ENCODE measurements at places on chromosomes 13 and 19. TPM values are rescaled to one million over a fixed set of nuclear protein-coding genes. Genes with fewer than 3 reads are reported as not detected.

The GPC5 gene
- 2.7 TPM for polyA plus RNA-seq

The HIPK4 gene
- 0.09 TPM for polyA plus RNA-seq

The ZNF805 gene
- 6.7 TPM for polyA plus RNA-seq

The C19orf38 gene
- 2.1 TPM for polyA plus RNA-seq

The RUBCNL gene
- polyA plus RNA-seq = 2.3 TPM

The MAG gene
- 5.1 TPM for polyA plus RNA-seq

The MRPS31 gene
- polyA plus RNA-seq = 49.1 TPM

The HCN2 gene
- polyA plus RNA-seq = 0.30 TPM

- no peak for DNase-seq
Observed at GRCh38 chr19:35539314-35539713, 6.1 kb downstream of the GAPDHS start.

- DNase-seq = no peak
Observed at GRCh38 chr19:58338825-58339558, 12.2 kb downstream of the ZSCAN22 start.

DNA sequence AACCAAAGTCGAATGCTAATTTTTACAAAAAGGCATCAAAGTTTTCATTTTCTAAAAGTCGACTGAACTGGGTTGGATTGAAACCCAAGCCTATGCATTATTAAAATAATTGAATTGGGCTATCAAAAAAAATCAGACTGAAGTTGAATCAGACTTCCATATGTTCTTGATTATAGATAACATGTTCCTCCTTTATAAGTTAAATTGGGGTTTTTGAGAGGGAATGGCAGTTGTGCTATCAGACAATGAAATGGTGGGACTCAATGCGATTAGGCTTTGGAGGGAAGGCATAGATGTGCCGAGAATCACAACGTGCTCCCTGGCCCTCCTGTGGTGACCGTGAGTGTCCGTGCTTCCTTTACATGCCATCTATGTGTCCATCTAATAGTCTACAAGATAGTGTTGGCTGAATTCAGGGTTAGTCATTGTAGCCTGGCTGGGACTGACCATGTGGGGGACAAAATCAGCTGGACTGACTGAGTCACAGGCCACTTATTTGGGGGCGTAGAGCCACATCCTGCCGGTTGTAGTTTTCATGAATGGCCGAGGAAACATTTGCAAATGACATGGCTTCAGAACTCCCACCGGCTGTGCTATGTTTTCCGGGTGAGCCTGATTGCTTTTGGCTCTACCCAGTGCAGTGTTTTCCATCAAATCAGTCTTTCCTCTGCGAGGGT lies 37.1 kb upstream of the OLFM4 start:
- DNase-seq = no peak

DNA sequence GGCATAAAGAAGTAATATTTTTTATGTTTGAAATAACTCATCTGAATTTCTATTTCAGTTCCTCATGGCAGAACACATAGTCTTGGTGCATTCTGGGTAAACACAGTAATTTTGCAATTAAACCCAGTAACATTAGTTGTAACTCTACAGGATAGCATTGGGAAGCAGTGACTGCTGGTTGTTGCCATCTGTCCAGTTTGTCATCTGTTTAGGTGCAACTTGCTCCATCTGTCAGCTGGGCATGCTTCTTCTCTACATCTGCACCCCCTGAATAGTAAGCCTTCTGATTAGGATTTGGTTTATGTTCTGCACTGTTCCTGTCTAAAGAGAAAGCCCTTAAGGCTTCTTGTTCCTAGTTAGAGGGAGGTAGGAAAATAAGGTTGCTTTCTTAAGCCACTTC lies 63.5 kb upstream of the CSNK1A1L start:
- DNase-seq = no peak

- peak; percentile 99 for DNase-seq
Observed at GRCh38 chr13:48532506-48533499, at the start of gene RCBTB2. RCBTB2 (minus strand) TSS chr13:48533080; CDS start chr13:48521939, 11,141 bp downstream.

DNA sequence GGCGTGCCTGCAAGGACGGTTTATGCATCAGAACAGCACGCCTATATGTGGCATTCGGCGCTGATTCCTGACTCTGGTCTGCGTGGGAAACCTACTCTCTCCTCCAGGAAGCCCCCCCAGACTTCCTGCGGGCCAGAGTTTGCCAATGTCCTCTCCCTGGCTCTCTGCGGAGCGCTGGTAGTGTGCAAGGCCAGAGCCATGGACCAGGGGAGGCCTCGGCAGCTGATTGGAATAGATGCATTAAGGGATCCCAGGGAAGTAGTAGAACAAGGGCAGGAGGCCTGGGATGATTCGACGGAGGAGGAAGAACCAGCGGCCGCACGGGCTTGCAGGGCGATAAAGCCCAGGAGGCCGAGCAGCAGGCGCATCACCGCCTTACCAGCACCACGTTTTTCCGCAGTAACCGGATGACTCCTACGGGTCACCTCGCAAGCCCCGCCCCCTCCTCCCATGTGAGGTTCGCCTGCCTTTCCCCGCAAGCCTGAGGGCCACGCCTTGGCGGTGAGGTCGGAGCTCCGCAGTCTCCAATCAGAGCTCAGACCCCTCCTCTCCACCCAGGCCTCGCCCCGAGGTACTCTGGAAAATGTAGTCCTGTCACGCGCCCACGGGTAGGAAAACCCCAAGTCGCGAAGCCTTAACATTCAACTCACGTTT lies 5.0 kb downstream of the CLEC11A start:
- peak; percentile 85 for DNase-seq

GRCh38 chr13:100517135-100517534 lies 71.5 kb downstream of the GGACT start:
- no peak for DNase-seq

DNA sequence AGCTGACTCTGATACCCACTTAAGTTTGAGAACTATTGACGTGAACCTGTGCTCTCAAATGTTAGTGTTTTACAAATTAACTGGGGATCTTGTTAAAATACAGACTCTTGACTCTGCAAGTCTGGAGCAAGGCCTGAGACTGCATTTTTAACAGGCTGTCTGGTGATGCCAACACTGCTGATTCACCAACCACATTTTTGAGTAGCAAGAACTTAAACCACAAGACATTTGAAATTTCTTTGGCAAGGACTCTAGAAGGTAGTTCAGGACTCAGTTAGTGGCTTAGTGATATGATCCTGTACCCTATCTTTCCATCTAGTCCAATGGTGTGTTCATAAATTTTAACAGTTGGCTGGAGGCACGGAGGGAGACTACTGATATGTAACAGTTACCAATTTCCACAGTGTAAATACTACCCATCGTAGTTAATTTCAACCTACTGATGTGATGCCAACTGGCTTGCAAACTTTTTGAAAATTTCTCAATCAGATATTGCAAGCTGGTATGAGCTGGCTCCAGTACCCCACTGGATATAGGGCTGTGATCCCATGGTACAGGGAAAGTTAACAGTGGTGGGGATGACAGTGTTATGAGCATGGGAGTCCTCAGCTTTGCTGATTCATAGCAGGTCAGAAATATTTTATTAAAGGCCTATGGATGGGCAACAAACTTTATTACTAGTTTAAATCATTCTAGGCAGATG lies 255.1 kb downstream of the TBC1D4 start:
- DNase-seq = no peak

GRCh38 chr19:18046059-18046718 lies 38.2 kb downstream of the ARRDC2 start:
- DNase-seq = no peak

GRCh38 chr13:61144834-61145593 lies 270.6 kb downstream of the PCDH20 start:
- no peak for DNase-seq

DNA sequence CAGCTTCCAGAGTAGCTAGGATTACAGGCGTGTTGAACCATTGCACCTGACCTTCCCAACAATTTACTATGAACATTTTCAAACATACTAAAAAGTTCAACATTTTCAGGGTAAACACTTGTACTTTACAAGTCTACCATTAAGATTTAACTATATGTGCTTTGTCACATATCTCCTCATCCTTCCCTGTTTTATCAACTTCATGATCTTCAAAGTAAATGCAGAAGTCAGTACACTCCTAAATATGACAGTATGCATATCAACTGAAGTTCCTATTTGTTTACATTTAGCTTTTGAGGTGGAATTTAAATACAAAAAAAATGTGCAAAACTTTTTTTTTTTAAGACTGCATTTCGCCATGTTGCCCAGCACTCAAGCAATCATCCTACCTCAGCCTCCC lies 18.5 kb downstream of the LNX2 start:
- DNase-seq = no peak

- DNase-seq = no peak
Observed at GRCh38 chr19:19548915-19549759, 11.1 kb downstream of the CILP2 start.

- DNase-seq = no peak
Observed at GRCh38 chr19:11612816-11613511, 15.7 kb downstream of the ZNF627 start.

- DNase-seq = peak; percentile 49
Observed at GRCh38 chr13:42760951-42761350, 20.4 kb upstream of the FAM216B start.

- DNase-seq = no peak
Observed at GRCh38 chr13:51933466-51934058, 71.8 kb downstream of the CCDC70 start.

DNA sequence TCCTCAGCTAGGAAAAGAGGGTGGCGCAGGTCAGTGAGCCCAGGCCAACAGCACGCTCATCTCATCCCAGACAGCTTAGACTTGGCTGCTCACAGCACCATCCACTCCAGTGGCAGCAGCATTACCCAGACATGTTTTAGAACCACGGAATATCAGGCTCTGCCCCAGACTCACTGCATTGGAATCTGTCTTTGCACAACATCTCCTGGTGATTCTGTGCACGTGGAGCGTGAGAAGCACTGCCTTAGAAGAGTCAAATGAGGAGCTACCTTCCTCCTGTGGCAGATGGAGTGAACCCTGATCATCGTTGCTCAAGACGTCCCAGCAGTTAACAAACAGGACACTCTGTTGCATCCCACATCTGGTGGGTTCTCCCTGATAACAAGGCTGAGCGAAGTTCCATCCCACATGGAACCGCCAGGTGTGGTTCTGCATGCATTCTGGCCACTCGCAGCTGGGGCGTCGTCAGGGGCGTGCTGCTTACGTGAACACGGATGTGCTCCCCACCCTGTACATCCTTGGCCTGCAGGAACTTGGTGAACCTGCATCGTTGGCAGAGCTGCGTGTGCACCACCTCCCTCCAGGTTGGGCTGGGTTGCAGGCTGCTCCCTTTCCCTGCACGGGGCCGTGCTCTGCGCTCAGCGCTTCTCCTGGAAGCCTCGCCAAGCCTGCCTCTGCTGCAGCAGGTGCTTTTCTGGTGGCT lies 25.2 kb upstream of the ATP11A start:
- no peak for DNase-seq

GRCh38 chr13:26682606-26683005 lies 78.0 kb downstream of the GPR12 start:
- no peak for DNase-seq

DNA sequence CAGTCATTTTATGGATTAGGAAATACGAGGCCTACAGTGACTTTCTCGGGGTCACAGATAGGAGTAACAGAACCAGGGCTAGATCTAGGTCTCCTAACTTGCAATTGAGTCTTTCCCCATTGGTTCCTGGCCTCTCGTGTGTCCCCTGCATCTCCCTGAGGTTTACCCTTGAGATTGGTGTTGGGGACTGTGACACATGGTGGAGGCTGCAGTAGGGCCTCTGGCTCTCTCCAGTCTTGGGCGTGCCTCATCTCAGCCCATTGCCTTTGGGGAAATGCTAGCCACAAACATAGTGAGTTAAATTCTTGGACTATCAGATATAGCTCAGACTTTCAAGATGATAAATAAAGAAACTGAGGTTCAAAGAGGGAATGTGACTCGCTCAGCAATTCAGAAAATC lies 212.1 kb downstream of the KCNRG start:
- no peak for DNase-seq

- no peak for DNase-seq
Observed at GRCh38 chr19:45901912-45902650, at the start of gene MYPOP. MYPOP (minus strand) TSS chr19:45902613; CDS start chr19:45901773, 840 bp downstream.

DNA sequence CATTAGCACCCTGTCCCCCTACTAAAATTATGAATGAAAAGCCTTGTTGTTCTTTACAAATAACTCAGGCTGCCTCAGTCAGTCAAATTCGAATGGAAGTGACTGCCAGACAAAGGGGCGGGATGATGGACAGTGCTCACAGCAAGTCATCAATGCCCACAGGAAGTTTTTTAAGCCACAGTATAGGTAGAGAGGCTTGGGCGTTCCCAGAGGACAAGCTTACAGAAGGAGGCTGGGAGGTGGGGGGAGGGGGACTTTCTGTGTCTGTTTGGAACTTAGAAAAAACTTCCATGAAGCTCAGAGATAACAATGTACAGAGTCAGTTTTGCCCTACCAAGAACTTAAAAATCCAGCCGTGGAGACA lies 18.5 kb upstream of the SPRY2 start:
- no peak for DNase-seq

DNA sequence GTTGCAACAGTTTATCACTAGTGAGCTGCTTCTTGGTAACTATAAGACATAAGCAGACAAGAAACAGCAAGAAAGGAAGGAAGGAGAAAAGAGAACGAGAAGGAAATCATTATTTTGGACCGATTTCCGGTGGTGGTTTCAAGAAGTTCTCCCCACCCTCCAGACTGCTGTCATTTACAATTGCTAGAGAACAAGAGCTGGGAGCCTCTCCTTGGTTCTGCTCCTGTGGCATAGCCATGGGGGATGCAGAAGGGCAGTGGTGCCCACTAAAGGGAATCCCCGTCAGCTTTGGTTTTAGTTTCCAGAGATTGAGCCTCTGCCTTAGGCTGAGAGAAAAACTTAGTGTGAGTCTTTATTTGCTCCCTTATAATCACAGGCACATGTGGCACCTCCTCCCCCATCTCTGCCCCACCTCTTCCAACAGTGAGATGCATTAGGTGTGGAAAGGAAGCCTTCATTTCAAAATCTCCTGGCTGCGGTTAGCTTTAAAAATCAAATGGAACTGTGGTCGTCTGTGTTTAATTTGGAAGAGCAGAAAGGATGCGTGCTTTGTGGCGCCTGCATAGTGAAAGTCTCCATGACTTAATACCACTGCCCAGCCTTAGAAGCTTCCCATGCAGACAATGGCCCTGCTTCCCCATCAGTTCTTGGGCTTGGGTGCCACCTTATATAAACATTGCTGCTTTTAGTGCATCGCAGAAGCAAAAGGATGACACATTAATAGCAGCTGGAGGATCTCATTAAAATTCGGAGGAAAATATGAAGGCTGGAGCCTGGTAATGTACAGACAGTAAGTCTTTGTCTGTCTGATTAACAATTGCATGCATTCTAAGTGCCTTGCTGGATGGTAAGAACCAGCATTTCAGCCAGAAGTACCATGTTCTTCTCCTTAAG lies 25.0 kb downstream of the LRCH1 start:
- DNase-seq = no peak

Data from renal pelvis (tissue), 12 donors.